ENCODE measurements at places on chromosomes 6 and 20. TPM values are rescaled to one million over a fixed set of nuclear protein-coding genes. Genes with fewer than 3 reads are reported as not detected.
A peak's percentile ranks its signal among the peaks of the same experiment; 100 is the strongest.

DNA sequence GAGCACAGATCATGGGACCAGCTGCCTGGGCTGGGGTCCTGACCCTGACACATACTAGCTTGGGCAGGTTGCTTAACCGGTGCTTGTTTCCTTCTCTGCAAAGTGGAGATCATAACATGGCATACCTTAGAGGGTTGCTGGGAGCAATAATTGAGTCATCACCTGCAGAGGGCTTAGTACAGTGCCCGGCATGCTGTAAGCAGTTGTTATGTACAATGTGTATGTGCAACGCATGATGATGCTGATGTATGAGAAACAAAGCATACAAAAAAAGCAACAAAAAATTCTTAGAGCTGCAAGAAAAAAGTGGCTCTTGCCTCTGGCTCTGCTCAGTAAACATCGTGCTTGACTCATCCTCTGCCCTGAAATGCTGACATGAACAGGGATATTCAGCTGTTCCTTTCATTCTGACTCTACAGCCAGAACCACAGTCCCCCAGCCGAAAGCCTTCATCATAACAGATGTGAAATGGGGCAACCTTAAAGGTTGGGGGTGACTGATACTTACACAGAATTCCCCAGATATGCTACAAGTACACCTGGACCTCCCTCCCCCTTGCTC lies 91.7 kb downstream of the CLIC5 start:
- no peak for DNase-seq

GRCh38 chr6:131923356-131923755 lies 27.8 kb downstream of the CCN2 start:
- peak; percentile 64 for DNase-seq

- no peak for DNase-seq
Measured at GRCh38 chr6:14857001-14857400, 388.9 kb upstream of the JARID2 start.

GRCh38 chr20:37630166-37630565 lies 63.7 kb upstream of the CTNNBL1 start:
- DNase-seq = no peak

The MUC22 gene
- total RNA-seq = not detected

DNA sequence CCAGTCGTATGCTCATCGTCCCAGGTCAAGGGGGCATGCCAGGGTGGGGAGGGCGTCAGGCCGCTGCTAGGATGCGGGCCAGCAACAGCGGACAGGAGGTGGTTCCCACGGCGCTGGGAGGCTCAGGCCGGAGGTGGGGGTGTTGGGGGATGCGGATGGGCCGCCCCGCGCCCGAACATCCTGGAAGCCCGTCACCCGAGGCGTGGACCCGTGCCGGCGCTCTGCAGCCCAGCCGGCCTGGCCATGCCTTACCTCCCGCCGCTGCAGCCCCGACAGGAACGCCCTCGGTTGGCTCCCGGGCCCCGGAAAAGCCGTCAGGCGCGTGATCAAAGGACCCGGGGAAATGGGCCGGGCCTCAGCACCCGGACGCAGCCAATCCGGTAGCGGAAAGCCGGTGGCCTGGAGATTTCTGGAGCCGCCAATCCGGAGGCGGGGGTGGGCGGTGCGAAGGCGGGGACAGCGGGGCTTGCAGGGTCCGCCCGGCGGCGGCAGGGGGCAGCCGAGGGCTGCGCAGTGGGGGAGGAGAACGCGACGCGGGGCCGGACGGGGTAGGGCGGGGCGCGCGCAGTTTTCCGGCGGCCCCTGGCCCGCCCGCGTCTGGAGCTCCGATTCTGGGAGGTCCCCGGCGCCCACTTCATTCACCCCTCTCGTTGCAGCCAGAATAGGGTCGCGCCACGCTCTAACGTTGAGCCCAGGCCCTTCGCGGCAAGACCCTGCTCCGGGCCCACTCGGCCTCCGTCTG lies at the start of gene SMIM29:
TSS of gene SMIM29 (minus strand) at position 280 of the 742 bp plus-strand sequence. CDS start 1,215 bp downstream, outside the sequence.
- peak; percentile 99 for DNase-seq

The SLC17A2 gene
- total RNA-seq = not detected

DNA sequence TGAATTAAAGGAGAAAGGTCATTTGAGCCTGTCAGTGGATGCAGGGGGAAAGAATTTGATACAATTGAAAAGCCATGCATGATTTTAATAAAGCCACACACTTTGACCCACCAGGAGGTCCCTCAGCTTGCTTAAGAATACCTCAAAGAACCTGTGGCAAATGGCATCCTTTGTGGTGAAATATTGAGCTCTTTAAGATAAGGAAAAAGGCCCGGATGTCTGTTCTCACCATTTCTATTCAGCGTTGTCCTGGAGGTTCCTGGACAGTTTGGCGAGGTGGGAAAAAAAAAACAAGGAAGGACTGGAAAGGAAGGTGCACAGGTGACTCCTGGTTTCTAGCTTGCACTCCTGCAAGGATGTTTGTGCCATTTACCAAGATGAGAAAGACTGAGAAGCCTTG lies 91.0 kb downstream of the TOX2 start:
- no peak for DNase-seq

The TRAPPC3L gene
- total RNA-seq = not detected

The EEF1E1 gene
- total RNA-seq = 109 TPM

The HFE gene
- 0.81 TPM for total RNA-seq

DNA sequence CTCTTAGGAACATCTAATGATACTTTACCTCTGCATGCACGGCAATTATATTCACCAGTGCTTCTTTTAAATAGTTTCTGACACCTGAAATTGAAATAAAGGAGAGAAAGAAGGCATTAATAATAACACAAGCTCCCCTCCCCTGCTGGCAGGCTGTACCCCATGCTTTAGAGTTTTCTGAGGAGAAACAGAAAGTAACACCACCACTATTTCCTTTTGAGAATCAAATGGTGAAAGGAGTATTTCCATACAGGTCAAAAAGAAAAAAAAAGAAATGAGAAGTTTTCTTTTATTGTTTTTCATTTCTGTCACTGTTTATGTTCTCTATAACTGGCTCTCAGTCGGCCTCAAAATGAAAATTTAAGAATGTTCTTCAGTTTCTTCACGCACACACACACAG lies 108.1 kb downstream of the IRF4 start:
- no peak for DNase-seq

DNA sequence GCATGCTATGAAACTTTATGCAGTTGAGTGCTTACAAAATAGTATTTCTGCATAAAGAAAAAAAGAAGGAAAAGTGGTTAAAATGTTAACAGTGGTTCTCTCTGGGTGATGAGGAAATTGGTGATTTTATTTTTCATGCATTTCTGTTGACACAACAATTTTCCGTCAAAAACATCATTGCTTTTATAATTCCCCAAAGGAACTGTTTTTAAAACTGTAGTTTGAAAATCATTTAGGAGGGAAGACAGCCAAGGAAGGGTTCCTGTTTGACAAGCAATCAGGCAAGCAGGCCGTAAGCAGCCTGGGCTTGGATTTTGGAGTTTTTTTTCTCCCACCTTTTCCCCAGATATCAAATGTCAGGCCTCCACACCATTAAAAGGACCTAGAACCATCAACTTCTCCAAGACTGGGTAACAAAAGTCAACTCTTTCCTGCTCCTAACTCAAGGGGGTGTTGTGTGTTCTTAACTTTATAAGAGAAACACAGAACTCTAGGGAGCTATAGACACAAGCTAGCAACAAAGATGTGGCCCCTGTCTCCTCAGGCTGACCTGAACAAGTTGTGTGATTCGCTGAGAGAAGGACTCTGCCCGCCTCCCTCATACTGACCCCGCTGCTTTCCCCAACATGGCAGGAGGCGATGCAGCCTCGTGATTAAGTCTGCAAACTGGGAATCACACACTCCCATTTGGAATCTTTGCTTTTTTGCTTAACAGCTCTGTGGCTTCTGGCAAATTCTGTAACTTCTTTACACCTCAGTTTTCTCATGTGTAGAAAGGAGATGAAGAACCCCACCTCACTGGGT lies 146.6 kb downstream of the BCAS1 start:
- no peak for DNase-seq

GRCh38 chr20:41177636-41178035 lies 40.3 kb downstream of the PLCG1 start:
- peak; percentile 3 for DNase-seq

DNA sequence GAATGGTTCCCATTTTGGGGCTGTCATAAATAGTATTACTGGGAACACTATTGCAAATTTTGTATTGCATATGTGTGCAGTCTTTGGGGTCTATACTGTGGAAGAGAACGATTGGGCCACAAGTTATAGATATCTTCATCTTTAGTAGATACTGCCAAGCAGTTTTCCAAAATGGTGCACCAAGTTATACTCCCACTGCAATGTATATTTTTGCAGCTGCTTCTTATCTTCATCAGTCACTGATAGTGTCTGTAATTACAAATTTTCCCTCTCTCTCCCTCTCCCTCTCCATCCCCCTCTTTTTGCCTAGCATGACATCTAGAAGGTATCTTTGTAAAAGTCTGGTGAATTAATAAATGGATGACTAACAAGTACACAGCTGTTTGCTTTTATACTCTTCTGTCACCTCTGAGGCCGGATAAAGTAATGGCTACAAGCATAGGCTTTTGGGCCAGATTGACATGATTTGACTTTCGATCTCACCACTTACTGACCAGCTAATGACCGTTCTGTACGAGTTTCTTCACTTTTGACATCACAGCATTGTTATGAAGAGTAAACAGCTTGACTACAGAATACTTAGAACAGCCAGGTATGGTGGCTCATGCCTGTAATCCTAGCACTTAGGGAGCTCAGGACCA lies 113.3 kb upstream of the SLC2A12 start:
- DNase-seq = no peak

DNA sequence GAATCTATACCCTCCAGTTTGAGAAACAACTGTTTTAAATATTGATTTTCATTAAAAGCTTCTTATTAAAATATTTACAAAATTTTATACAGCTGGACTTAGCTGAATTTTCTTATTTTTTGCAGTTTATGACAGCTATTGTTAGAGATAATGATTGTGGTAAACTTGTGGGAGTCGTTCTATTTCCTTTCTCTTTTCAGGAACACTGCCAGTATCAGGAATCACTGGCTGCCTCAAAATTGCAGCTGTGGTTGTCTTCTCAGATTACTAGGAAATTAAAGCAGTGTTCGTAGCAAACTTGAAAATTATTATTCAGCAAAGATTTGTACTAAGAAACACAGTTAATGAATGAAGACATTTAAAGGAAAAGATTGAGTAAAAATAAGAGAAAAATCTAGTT lies 311.0 kb downstream of the CENPW start:
- no peak for DNase-seq

The RAET1G gene
- total RNA-seq = not detected

DNA sequence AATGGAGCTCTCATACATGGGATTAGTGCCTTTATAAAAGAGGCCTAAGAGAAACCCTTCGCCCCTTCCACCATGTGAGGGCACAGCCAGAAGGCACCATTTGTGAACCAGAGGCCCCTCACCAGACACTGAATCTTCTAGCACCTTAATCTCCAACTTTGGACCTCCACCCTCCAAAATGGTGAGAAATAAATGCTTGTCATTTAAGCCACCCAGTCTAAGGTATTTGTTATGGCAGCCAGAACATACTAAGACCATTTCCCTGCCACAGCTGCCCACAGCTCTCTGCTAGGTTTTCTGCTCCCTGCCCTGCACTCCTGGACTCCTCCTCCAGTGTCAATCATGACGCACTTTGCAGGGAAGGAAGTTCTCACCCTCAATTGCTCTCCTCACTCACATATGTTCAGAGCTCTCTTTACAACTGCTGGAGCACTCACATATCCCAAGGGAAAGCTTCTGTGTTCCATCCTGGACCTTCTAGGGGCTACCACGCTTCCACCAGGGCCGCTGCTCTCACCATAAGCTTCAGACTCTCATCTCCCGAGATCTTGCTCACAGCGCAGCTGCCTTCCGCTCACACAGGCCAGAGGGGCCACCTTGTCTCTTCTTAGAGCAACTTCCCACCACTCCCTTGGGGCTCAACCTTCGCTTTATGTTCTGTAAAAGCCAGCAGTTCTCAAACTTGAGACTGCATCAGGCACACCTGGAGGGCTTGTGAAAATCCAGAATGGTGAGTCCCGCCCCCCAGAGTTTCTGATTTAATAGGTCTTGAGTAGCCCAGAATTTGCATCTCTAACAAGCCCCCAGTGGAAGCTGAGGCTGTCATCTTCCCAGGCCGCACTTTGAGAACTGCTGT lies 1.6 kb upstream of the LY86 start:
- DNase-seq = no peak

DNA sequence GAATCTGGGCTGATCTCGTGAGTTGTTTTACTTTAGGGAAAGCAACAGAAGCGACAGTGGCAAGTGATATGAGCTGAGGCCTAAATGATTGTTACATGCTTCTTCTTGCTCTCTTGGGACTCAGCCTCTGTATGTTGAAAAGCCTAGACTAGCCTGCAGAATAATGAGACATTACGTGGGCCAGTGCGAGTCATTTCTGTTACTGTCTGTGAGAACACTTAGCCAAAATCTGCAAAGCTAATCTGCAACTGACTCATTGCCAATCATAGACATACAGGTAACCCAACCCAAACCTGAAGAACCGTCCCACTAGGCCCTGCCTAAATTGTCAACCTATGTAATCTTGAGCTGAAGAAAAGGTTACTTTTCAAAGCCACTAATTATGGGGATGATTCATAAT lies 77.4 kb upstream of the F13A1 start:
- no peak for DNase-seq

GRCh38 chr6:318243-318890 lies 26.1 kb downstream of the DUSP22 start:
- no peak for DNase-seq

Data from H7 (cell line).